ENCODE measurements at places on chromosomes 5 and 9.

GRCh38 chr9:80881940-80882339 lies 807.4 kb downstream of the TLE1 start:
- peak; percentile 8 for DNase-seq

- peak; percentile 22 for DNase-seq
Observed at GRCh38 chr5:151156507-151157420, 815 bp downstream of the ANXA6 start.

- no peak for DNase-seq
Observed at GRCh38 chr9:132026932-132027585, 52.6 kb downstream of the MED27 start.

DNA sequence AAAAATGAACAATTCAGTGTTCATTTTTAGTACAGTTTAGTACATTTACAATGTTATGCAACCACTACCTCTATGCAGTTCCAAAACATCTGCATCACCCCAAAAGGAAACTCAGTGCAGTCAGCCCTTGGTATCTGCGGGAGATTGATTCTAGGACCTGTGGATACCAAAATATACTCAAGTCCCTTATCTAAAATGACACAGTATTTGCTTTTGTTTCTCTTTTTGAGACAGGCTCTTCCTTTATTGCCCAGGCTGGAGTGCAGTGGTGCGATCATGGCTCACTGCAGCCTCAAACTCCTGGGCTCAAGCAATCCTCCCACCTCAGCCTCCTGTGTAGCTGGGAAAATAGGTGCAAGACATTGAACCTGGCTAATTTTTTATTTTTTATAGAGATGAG lies 114.0 kb downstream of the PIP5K1B start:
- no peak for DNase-seq

- DNase-seq = no peak
Observed at GRCh38 chr5:172683645-172684471, 42.8 kb downstream of the NEURL1B start.

DNA sequence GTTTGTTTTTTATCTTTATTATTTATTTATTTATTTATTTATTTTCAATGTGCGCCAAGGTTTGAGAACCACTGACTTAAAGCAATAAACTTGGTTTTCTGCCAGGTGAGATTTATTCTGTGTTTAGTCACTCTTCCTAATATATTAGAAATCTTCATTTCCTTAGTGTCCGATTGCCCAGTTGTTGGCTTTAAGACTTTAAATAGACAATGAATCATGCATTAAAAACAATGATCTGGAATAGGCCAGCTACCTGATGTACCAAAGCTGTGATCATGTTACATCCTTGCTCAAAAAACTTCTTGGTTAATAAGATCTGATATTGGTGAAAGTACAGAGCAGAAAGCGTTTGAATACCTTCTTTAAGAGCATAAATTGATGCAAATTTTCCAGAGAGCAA lies 52.1 kb upstream of the ERBIN start:
- no peak for DNase-seq

DNA sequence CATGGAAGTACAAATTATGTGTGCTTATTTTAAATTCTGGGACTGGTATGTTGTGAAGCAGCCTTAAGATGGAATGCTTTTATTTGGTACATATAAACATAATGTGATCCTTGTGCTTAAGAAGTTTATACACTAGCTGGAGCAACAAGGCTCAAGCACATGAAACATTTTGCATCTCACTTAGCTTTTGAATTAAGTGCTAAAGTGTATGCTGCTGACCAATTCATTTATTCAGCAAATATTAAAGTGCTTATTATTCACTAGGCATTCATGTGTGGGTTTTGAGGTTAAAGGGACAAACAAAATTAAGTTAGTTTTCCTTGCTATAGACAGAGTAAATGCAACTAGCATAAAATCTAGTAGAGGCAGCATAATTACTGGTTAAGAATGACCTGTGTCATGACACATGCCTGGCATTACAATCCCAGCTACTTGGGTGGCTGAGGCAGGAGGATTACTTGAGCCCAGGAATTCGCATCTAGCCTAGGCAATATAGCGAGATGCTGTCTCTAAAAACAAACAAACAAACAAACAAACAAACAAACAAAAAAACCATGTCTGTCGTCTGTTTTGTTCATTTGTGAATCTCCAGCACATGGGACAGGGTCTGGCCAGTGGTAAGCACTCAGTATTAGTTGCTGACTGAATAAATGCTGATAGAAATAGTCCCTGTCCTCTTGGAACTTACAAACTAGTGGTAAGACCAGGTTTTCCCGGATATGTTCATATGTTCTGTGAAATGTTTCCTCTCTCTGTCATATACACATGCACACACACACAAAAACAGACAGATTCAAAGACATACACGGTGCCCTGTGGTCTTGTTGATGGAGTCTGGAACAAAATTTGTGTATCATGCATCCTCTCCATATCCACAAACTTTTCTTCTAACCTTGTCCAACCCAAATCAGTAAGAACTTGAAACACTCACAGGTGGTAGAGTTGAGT lies 41.9 kb upstream of the TNFAIP8 start:
- no peak for DNase-seq

- no peak for DNase-seq
Observed at GRCh38 chr5:6829150-6829784, 116.0 kb downstream of the TENT4A start.

GRCh38 chr9:15231788-15232635 lies 75.0 kb downstream of the TTC39B start:
- no peak for DNase-seq

GRCh38 chr9:13069498-13069897 lies 210.0 kb downstream of the MPDZ start:
- DNase-seq = no peak

- peak; percentile 79 for DNase-seq
Observed at GRCh38 chr5:24624872-24625271, 19.9 kb downstream of the CDH10 start.

DNA sequence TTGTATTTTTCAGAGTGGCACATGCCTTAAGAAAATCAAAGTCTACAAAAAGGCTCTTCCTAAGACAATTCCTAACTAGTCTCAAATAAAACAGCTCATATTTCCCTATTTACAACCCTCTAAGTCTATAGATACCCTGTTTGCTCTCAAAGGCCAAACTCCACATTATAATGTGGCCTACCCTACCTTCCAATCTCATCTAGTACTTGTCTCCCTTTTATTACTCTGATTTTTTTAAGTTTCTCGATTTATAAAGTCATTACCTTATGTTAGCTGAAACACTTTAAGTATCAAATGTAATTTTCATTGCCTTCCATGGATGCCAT lies 19.4 kb downstream of the KIAA1191 start:
- no peak for DNase-seq

- no peak for DNase-seq
Observed at GRCh38 chr5:26666371-26666770, 372.0 kb downstream of the CDH9 start.

- no peak for DNase-seq
Observed at GRCh38 chr9:76257311-76257710, 136.9 kb downstream of the RFK start.

- peak; percentile 8 for DNase-seq
Observed at GRCh38 chr5:141681695-141682641, at the start of gene ARAP3. TSS of gene ARAP3 (minus strand) at chr5:141682230. CDS start at chr5:141680486, 1,744 bp downstream.

DNA sequence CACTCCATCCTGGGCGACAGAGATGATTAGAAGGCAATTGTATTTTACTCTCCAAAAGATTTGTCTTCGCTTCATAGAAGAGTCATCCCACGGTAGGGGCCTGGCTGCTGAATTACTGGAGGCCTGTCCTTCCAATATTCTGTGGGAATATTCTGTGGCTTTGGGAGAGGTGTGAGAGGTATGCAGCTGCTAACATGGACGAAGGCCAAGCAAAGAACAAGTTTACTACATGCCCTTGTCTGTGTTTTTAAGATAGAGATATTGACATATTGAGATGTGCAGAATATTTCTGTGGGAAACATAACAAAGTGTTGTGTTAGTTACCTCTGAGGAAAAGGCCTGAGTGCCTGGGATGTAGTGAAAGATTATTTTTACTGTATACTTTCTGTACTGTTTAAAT lies 71.8 kb upstream of the SMIM15 start:
- DNase-seq = no peak

GRCh38 chr5:154863291-154864080 lies 5.1 kb downstream of the CNOT8 start:
- DNase-seq = no peak

GRCh38 chr5:157116483-157116954 lies 7.7 kb upstream of the HAVCR2 start:
- DNase-seq = no peak

DNA sequence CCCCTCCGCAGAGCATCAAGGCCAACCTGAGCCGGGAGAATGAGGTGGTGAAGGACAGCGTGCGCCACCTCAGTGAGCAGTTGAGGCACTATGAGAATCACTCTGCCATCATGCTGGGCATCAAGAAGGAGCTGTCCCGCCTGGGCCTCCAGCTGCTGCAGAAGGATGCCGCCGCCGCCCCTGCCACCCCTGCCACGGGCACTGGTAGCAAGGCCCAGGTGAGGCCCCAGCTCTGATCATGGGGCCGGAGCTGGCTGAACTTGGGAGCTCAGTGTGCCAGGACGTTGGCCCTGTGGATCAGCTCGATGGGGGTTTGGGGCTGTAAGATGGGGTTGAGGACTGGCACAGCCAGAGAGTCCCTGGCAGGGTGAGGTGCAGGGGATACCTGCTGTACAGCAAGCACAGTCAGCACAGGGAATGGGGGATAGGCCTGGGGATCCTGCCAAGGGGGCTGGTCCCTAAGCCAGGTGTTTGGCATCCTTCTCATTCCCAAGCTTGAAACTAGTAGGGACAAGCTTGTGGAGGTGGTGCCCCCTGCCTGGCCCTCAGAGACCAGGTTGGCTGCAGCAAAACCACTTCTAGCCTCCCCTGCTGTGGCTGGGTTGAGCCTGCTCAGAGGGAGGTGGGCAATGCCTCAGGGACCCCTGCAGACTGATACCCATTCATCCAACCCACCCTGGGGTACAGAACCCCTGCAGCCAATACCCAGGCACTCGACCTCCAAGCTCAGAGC lies 22.5 kb downstream of the OLFML2A start:
- no peak for DNase-seq

GRCh38 chr5:2453781-2454180 lies 297.7 kb downstream of the IRX2 start:
- no peak for DNase-seq

DNA sequence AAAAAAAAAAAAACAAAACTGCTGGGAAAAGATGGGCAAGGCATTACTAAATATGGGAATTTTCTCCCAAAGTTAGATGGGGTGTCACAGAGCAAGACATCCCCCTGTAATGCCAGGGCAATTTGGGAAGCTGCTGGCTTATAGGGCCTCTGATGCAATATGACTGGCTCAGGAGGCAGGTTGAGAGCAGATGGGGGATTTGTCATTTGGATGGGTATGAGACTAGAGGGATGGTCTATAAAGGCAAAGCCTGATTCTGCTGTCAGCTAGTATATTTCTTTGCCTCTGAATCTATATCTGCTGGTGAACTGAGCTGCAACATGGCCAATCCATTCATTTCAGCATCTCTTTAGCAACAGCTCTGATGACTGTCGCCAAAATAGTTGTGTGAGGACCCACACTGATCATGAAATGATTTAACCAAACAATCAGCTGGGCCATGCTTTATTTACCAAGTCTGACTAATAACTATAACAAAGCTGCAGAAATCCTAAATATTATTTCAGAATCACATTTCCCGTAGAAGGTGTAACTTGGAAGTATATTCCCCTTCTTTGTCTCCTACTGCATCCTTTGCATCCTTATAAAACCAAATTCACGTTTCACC lies 455.1 kb upstream of the ZNF608 start:
- no peak for DNase-seq

GRCh38 chr9:135098400-135099105 lies 11.1 kb downstream of the OLFM1 start:
- peak; percentile 13 for DNase-seq

- no peak for DNase-seq
Observed at GRCh38 chr5:89816038-89816437, 593.5 kb downstream of the CETN3 start.

DNA sequence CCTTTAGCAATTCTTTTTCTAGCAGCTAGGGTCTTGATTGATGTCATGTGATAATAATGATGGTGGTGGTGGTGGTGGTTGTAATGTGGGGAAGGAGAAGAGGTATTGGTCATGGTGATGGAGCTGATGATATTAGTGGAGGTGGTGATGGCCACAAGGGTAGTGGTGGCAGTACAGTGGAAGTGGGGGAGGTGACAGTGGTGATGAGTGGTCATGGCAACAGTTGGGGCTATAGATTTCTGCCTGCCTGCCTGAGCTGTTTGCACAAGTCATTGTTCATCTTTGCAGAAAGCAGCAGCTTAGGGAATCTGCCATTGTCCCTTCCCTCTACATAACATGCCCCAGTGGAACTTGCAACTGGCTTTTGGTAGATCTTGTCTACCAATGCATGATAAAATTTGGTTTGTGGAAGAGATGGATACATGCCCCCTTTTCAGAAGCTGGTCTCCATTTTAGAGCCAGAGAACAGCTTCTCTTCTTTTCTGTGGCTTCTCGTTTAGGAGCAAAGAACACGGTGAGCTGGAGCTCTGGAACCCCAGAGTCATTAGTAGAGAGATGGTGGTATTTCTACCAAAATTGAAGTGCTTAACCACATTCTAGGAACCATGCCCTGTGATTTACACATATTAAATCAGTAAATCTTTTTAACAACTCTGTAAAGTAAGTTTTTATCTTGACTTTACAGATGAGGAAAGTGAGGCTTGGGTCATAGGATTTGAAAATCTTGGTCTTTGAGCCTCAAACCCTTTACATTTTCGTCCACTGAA lies 100.3 kb downstream of the AOPEP start:
- DNase-seq = no peak

- no peak for DNase-seq
Observed at GRCh38 chr9:108569624-108570023, 286.2 kb downstream of the ACTL7B start.

DNA sequence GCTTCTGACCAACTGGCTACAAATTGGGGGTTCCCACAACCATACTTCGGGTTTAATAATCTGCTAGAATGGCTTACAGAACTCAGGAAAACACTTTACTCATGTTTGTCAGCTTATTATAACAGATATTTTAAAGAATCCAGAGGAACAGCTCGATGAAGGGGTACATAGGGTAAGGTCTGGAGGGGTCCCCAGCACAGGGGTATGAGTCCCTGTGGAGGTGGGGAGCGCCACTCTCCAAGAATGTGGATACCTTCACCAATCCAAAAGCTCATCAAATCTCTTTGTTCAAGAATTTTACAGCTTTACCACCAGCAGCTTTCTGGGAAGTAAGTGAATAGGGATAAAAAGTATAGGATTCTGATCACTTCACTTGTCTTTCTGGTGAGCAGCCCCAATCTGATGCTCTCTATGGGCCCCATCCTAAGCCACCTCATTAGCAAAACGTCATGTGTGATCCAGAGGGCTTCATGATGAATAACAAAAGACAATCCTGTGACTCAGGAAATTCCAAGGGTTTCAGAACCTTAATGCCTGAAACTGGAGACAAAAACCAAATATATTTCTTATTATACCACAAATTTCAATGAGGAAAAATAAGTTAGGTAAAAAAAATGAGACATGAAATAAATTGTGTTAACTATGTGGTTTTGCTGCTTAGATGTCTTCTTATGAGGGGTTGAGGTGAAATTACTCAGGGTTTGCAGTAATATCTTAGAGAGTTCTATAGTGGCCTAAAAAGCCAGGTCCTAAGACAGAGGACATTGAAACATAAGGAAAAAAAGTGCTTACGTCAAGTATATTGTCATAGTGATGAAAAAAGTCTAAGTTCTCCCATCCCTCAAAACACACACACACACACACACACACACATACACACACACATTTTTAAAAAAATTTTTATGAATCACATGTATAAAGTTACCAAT lies 290.5 kb downstream of the ANXA1 start:
- no peak for DNase-seq

- DNase-seq = no peak
Observed at GRCh38 chr5:150488519-150489359, 19.2 kb upstream of the NDST1 start.

All from NCI-H2227 treated with DMSO at 0.1 percent for 48 hours (cell line).